Renal pelvis (tissue), 12 donors: ENCODE measurements at places on chromosomes 12 and 14. TPM values are rescaled to one million over a fixed set of nuclear protein-coding genes. Genes with fewer than 3 reads are reported as not detected.

BICDL1 gene
- 32.4 TPM for polyA plus RNA-seq

ANKRD13A gene
- polyA plus RNA-seq: 47.8 TPM

GRCh38 chr14:20707622-20708021 lies 19.1 kb downstream of the ANG start:
- no peak for DNase-seq

IRF2BPL gene
- 43.2 TPM for polyA plus RNA-seq
